ENCODE measurements at places on chromosomes 4 and X.

DNA sequence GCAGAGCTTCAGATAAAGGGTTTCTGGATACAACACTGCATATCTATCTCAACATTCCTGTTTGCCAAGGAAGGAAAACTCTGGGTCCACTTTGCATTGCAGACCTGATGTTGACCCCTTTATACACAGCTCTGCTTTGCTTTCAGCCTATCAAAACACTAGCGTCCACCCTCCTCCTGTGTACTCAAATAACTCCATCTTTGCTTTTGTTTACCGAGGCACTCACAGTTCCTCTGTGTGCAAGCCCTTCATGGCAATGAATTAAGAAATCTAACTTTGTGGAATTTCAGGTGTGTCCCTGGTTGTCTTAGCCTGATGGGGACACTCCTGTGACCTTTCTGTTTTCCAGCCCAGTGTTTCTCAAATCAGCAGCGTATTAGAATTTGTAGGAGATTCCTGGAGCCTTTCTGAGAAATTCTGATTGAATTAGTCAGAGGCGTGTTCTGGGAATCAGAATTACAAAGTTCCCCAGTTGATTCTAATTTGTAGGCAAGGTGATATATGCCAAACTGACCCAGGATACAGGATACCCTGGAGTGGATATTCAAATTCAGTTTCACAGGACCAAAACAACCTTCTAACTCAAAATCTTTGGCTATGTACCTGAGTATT, 68.6 kb downstream of the DTHD1 start:
- no peak for DNase-seq

DNA sequence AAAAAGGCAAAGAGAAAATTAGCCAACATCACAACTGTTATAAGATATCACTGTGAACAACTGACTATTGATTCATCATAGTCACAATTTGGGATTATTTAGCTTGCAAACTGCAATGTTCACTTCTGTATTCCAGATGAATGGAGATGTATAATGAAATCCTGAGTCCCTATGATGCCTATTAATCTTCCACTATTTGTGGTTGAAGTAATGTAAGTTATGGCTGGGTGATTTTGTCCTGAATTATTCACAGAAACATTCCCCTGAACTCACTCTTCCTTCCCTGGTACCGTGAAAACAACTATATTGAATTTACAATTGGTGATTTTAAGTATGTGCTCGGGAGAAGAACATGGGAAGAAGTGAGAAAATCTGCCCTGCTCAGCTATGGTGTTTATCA, 50.8 kb upstream of the NPFFR2 start:
- DNase-seq, result no peak

GRCh38 chr4:30802622-30803323, 82.6 kb downstream of the PCDH7 start:
- DNase-seq, result no peak

GRCh38 chr4:94689155-94689860, 68.4 kb upstream of the BMPR1B start:
- no peak for DNase-seq

DNA sequence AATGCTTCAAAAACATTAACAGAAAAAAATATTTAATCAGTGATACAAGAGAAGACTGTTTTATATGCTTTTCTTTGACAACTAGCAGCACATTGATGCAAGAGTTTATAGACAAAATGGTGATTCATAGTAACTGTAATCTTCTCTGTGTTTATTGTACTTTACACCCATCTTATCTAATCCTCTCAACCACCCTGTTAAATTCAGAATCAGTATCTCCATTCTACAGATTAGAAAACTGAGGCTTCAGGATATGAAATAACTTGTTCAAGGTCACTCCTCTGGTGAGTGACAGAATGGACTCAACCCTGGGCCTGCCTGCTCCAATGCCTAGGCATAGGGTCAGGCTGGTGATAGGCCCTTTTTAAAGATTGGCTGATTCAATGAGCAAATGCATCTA, 26.1 kb upstream of the TMEM184C start:
- DNase-seq, result no peak

DNA sequence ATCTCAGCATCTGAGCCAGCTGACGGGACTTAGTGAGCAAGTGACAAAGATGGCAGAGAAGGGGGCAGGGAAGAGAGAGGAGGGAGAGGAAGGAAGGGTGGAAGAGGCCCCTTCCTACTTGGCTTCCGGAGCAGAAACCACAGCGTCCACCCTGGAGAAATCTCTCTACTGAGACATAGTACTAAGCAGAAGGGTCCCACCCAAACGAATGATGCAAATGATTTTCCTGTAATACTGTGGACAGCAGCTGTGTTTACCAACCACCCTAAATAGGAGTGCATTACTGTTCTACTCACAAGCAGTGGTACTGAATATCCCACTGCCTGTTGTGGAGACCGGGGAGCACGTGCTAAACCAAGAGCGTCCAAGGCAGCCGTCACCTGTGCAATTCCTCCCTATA, 29.4 kb downstream of the DTHD1 start:
- no peak for DNase-seq

- no peak for DNase-seq
Measured at GRCh38 chr4:74408639-74409038, 36.3 kb upstream of the AREG start.

DNA sequence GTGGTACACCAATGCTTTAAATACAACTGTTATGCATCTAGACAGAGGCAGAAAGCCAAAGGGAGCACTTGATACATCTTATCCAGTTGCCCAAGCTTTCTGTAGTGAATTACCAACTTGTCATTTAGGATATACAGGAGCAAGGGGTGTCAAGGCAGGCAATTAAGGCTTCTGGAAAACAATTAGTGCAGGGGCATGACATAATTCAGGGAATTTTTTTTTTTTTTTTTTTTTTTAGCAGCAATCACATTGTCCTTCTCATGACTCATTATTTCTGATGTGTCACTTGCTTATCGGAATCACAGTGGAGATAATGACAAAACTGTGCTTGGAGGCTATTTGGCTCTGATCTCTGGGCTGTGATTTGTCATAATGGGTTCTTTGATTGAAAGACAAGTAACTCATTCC, 259.5 kb downstream of the ARHGAP24 start:
- DNase-seq, result no peak

DNA sequence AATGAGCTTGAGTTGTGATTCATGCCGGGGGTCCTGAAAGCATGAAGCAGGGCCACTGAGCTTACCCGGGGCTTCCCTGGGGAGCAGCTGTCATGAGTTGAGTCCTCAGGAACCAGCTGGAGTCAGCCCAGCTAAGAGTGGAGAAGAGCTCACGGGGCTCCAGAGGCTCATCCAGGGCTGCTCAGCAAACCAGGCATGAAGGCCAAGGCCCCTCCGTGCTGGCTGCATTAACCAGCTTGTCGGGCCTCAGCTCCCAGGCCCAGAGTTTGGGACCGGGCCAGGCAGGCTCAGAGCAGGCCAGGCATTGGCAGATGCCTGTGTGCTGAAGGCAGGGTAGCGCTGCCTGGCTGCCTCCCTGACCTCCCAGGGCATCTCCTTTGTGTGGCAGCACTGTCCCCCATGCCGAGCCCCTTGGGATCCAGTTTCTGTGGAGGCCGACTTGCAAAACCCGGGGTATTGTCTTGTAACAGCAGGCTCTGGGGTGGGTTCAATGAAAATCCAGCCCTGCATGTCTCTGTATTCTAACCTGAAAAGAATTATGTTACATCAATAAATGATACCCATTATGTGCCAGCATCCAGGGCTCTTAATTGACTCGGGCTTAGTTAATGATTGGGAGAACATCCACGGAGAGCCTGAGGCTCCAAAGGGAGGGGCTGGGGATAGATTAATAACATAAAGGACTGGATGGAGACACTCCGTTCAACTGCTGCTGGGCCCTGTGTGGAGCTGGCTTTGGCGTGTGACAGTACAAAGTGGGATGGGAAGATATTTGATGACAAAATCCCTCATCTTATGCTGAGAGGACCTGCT, 68.0 kb upstream of the MSX1 start:
- no peak for DNase-seq
